ENCODE measurements at places on chromosomes 11 and 22. TPM values are rescaled to one million over a fixed set of nuclear protein-coding genes. Genes with fewer than 3 reads are reported as not detected.

Gene OR52A1
- not detected for total RNA-seq

Gene KCNK4
- total RNA-seq = not detected

Gene CTSF
- total RNA-seq = 48.6 TPM

Gene SLC25A18
- total RNA-seq = 2.7 TPM

Gene ISX
- total RNA-seq = not detected

Gene SLC37A2
- total RNA-seq = 2.4 TPM

Gene ANO3
- not detected for total RNA-seq

- DNase-seq = no peak
These were observed 12.7 kb downstream of the SREBF2 start for GRCh38 chr22:41845380-41846267.

- peak; percentile 92 for DNase-seq
These were observed at the start of gene MRGPRF for GRCh38 chr11:69013009-69013951. MRGPRF (minus strand) TSS chr11:69013246; CDS start chr11:69009901, 3,345 bp downstream.

DNA sequence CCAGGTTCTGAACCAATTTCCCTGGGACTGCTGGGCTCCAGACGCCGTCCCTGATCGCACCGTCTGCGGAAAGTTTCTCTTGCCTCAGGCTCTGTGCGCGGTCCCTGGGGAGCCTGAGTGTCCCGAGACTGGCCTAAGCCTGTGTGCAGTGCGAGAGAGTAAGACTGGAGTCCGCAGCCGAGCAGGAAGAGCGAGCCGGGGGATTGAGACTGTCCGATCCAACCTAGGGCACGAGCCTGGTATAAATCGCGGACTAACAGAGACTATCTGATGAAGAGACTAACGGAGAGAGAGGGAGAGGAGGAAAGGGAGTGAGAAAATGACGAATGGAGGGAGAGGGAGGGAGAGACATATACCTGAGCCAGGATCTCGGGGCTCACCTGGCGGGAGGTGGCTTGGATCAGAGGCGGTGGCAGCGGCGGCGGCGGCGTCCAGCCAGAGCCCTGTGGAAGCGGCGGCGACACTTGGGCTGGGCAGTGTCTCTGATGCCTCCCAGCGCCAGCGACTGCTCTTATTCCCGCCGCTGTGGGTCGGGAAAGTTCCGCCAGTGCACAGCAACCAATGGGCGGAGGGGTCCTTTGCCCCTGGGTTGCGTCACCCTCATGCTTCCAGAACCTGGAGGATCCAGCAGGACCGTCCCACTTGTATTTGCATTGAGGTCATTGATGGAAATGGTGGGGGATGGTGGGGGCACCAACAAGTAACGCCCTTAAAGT, at the start of gene CALCA:
TSS of gene CALCA (minus strand) at position 487 of the 716 bp plus-strand sequence. CDS start 1,159 bp downstream, outside the sequence.
- no peak for DNase-seq

DNA sequence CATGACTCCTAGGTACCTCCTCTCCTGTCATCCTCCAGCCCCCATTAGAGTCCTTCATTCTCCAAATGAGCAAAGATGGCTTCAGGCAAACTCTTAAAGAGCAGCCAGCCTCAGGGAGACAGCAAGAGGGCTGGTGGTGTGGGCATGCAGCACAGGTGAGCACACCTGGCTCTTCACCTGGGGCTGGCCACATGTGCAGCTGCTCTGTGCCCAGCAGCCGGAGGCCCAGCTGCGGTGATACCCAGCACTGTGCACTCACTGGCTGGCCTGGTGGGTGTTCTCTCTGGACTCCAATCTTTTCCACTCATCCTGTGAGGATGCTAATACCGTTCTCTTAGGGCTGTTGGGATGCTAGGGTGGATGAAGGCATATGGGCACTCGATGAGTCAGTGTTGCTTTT, 106.1 kb upstream of the PARVA start:
- no peak for DNase-seq

GRCh38 chr11:133834682-133835592, 10.4 kb downstream of the SPATA19 start:
- no peak for DNase-seq

GRCh38 chr11:83249445-83249844, 36.7 kb downstream of the CCDC90B start:
- no peak for DNase-seq

GRCh38 chr11:2576111-2576510, 123.7 kb downstream of the KCNQ1OT1 start:
- DNase-seq = no peak

DNA sequence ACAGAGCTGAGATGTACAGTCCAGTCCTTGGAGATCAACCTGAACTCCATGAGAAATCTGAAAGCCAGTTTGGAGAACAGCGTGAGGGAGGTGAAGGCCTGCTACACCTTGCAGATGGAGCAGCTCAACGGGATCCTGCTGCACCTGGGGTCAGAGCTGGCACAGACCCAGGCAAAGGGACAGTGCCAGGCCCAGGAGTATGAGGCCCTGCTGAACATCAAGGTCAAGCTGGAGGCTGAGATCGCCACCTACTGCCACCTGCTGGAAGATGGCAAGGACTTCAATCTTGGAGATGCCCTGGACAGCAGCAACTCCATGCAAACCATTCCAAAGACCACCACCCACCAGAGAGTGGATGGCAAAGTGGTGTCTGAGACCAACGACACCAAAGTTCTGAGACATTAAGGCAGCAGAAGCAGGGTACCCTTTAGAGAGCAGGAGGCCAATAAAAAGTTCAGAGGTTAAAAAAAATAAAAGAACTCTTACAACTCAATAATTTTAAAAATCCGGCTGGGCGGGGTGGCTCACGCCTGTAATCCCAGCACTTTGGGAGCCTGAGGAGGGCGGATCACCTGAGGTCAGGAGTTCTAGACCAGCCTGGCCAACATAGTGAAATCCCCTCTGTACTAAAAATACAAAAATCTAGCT, 69.9 kb upstream of the RTL6 start:
- no peak for DNase-seq

DNA sequence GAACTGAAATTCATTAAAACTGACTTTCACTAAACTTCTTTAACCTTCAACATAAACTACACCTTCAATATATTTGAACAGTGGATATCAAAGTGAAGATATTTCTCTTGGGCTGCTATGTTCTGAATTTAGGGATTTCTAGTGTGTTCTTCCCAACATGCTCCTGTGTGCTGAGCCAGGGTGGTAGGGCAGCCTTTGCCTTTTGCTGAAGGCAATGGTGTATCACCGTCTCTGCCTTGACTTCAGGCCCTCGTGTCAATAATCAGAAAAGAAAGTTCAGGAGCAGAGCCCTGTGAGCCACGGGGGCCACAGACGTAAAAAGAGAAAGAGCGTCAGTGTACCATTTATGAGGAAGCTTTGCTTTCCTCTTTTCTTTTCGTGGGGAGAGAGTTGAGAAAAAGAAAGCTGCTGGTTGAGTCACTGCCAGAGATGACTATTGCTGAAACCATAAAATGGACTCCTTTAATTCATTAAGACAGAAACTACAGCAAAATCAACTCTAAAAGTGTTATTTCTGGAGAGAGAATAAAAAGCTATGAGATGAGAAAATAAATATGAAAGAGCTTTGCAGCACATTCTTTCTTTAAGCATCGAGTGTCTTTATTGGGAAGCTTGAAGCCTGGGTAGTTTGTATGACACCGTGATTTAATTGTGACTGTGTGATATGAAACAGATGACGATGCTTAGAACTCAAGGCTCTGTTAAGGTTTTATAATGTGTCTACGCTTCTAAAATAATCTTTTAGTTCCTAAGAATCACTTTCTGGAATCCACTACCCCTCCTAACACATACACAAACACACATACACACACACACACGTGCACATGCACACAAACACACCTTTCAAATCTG, 271.8 kb upstream of the MTNR1B start:
- no peak for DNase-seq

- no peak for DNase-seq
These were observed 278 bp downstream of the ROM1 start for GRCh38 chr11:62613291-62613778.

Measured in left ventricle myocardium inferior (tissue), 1 donor.